ENCODE measurements at places on chromosomes 3 and 15. TPM values are rescaled to one million over a fixed set of nuclear protein-coding genes. Genes with fewer than 3 reads are reported as not detected.

GRCh38 chr3:111326144-111326995, 215.6 kb upstream of the CD96 start:
- H3K4me3 ChIP-seq: no peak overlapping the region
- H3K4me1 ChIP-seq: no peaks in the 10 kb centered on the region
- DNase-seq: no peak
- H3K27me3 ChIP-seq: no peaks in the 10 kb centered on the region
- H3K36me3 ChIP-seq: no peaks in the 10 kb centered on the region

GRCh38 chr3:53074366-53074696, 28.5 kb upstream of the SFMBT1 start:
- no peak for DNase-seq
- H3K4me3 ChIP-seq: no peak overlapping the region
- no peak overlapping the region for H3K27ac ChIP-seq
- no peaks in the 10 kb centered on the region for H3K4me1 ChIP-seq
- no peaks in the 10 kb centered on the region for H3K36me3 ChIP-seq

GRCh38 chr15:95715906-95716656, 614.4 kb upstream of the NR2F2 start:
- H3K4me3 ChIP-seq: no peak overlapping the region
- no peaks in the 10 kb centered on the region for H3K36me3 ChIP-seq
- peak overlapping the region; percentile 48 for H3K27ac ChIP-seq
- no peaks in the 10 kb centered on the region for H3K27me3 ChIP-seq
- H3K4me1 ChIP-seq: peaks cover 8% of the 10 kb centered on the region
- no peak for DNase-seq

DNA sequence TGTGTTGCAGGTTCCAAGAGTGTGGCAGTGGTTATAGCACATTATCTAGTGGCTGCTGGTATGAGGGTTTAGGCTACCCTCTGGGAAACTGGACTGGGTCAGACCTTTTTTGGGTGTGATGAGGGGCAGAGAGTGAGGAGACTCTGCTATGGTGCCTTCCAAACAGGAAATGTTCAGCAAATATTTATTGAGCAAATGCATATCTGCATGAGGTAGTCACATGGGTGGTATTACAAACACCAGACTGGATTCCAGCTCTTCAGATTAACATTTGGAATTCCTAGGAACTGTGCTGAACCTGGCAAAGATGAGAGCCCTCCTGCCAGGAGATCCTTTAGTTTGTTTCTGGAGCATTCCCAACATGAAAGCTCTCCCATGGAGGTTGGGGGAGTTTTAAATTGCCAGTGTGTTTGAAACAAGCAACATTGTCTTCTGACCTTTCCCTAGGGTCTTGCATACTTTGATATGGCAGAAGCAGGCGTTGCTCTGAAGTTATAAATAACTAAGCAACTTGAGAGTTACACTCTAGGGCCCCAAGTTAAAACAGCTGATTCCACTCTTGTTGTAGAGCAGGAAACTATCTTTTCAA, 341.2 kb upstream of the C2CD4B start:
- H3K27ac ChIP-seq: peak overlapping the region; percentile 88
- H3K36me3 ChIP-seq: no peaks in the 10 kb centered on the region
- peak overlapping the region; percentile 30 for H3K4me3 ChIP-seq
- DNase-seq: no peak
- H3K27me3 ChIP-seq: no peaks in the 10 kb centered on the region

- peak; percentile 85 for DNase-seq
- peaks cover 17% of the 10 kb centered on the region for H3K4me1 ChIP-seq
- H3K4me3 ChIP-seq: peak overlapping the region; percentile 81
- no peaks in the 10 kb centered on the region for H3K36me3 ChIP-seq
- no peaks in the 10 kb centered on the region for H3K27me3 ChIP-seq
- H3K27ac ChIP-seq: peak overlapping the region; percentile 96
These were observed 596 bp upstream of the LIMD1 start for GRCh38 chr3:45593708-45594601.

DNA sequence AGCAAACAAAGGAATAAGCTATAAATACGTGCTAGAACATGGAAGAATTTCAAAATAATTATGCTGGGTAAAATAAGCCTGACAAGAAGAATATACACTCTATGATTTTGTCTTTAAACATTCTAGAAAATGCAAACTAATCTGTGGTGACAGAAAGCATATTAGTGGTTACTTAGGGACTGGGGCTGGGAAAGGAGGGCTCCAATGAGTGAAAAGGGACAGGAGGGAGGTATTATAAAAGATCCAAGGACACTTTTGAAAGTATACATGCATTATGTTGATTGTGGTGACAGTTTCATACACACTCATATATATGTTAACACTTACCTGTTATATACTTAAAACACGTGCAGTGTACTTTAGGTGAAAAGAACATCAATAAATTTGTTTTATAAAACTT, 23.0 kb downstream of the MYH15 start:
- no peak overlapping the region for H3K27ac ChIP-seq
- no peak for DNase-seq
- no peaks in the 10 kb centered on the region for H3K36me3 ChIP-seq
- no peak overlapping the region for H3K4me3 ChIP-seq

- DNase-seq: no peak
- no peaks in the 10 kb centered on the region for H3K27me3 ChIP-seq
- H3K36me3 ChIP-seq: no peaks in the 10 kb centered on the region
- no peaks in the 10 kb centered on the region for H3K4me1 ChIP-seq
These were observed 67.0 kb upstream of the GPR149 start for GRCh38 chr3:154496978-154497377.

DNA sequence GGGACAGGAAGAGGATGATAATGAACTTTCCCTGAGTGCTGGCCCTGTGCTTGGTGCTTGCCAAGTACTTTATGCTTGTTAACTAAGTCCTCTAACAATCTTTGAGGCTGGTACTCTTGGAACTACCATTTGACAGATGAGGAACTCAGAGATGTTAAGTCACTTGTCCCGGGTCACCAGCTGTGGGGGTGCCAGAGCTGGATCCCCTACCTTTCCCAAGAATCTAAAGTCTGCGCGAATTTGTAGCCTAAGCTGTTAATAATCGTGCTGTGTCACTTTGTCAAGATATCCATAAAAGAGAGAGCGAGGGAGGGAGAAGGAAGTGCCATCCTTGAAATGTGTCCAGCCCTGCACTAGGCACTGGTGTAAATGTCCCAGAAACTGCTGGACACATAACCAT, 19.0 kb upstream of the ACOX2 start:
- H3K4me1 ChIP-seq: no peaks in the 10 kb centered on the region
- DNase-seq: no peak
- no peaks in the 10 kb centered on the region for H3K36me3 ChIP-seq
- H3K27me3 ChIP-seq: no peaks in the 10 kb centered on the region
- no peak overlapping the region for H3K27ac ChIP-seq

- H3K4me1 ChIP-seq: peaks cover 23% of the 10 kb centered on the region
- peak overlapping the region; percentile 72 for H3K27ac ChIP-seq
- peaks cover 4% of the 10 kb centered on the region for H3K36me3 ChIP-seq
- no peak overlapping the region for H3K4me3 ChIP-seq
These were observed 26.7 kb downstream of the AMOTL2 start for GRCh38 chr3:134347551-134347950.

GRCh38 chr15:31365655-31366127, 39.1 kb downstream of the KLF13 start:
- H3K4me3 ChIP-seq: peak overlapping the region; percentile 58
- DNase-seq: peak; percentile 88
- H3K27me3 ChIP-seq: no peaks in the 10 kb centered on the region

- H3K36me3 ChIP-seq: no peaks in the 10 kb centered on the region
- H3K4me3 ChIP-seq: peak overlapping the region; percentile 94
- H3K4me1 ChIP-seq: peaks cover 16% of the 10 kb centered on the region
- H3K27me3 ChIP-seq: no peaks in the 10 kb centered on the region
- peak overlapping the region; percentile 99 for H3K27ac ChIP-seq
- no peak for DNase-seq
These were observed 525 bp upstream of the FSTL1 start for GRCh38 chr3:120451272-120451761.

DNA sequence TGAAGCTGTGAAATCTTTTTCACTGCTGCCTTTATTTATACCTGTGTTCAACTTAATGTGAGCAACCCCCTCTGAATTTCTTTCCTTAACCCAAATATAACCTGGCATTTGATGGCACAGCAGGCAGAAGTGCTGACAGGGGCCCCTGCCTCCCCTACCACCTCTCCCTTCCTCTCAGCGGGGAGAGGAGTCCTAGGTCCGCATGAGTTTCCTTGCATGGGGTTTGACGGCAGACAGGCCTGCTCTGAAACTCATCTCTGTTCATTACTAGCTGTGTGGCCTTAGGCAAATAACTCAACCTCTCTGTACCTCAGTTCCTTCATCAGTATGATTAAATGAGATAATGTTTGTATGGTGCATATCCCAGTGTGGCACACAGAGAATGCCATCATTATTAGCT, 79.7 kb downstream of the SEC22A start:
- H3K4me1 ChIP-seq: no peaks in the 10 kb centered on the region
- peaks cover 70% of the 10 kb centered on the region for H3K36me3 ChIP-seq
- no peaks in the 10 kb centered on the region for H3K27me3 ChIP-seq
- no peak overlapping the region for H3K27ac ChIP-seq
- H3K4me3 ChIP-seq: no peak overlapping the region

- H3K36me3 ChIP-seq: no peaks in the 10 kb centered on the region
- H3K27me3 ChIP-seq: no peaks in the 10 kb centered on the region
- H3K27ac ChIP-seq: no peak overlapping the region
- no peak for DNase-seq
- no peaks in the 10 kb centered on the region for H3K4me1 ChIP-seq
These were observed 37.7 kb upstream of the GNB5 start for GRCh38 chr15:52228921-52229320.

GRCh38 chr3:69435274-69436265, 49.7 kb upstream of the FRMD4B start:
- no peaks in the 10 kb centered on the region for H3K4me1 ChIP-seq
- no peak overlapping the region for H3K4me3 ChIP-seq
- H3K36me3 ChIP-seq: no peaks in the 10 kb centered on the region

- H3K27me3 ChIP-seq: no peaks in the 10 kb centered on the region
- no peak overlapping the region for H3K27ac ChIP-seq
- no peaks in the 10 kb centered on the region for H3K4me1 ChIP-seq
- no peak for DNase-seq
- no peaks in the 10 kb centered on the region for H3K36me3 ChIP-seq
- H3K4me3 ChIP-seq: no peak overlapping the region
These were observed 28.6 kb upstream of the ATP13A5 start for GRCh38 chr3:193407112-193407511.

GRCh38 chr3:133486658-133487057, 86.8 kb downstream of the BFSP2 start:
- H3K4me3 ChIP-seq: no peak overlapping the region
- no peak for DNase-seq
- no peak overlapping the region for H3K27ac ChIP-seq
- H3K4me1 ChIP-seq: no peaks in the 10 kb centered on the region
- H3K27me3 ChIP-seq: no peaks in the 10 kb centered on the region
- no peaks in the 10 kb centered on the region for H3K36me3 ChIP-seq

GRCh38 chr15:73345658-73346057, 23.1 kb downstream of the HCN4 start:
- no peak overlapping the region for H3K27ac ChIP-seq
- H3K27me3 ChIP-seq: no peaks in the 10 kb centered on the region
- no peaks in the 10 kb centered on the region for H3K4me1 ChIP-seq
- H3K36me3 ChIP-seq: no peaks in the 10 kb centered on the region

GRCh38 chr3:43957553-43957952, 266.8 kb downstream of the ABHD5 start:
- DNase-seq: no peak
- peaks cover 5% of the 10 kb centered on the region for H3K4me1 ChIP-seq
- no peaks in the 10 kb centered on the region for H3K36me3 ChIP-seq
- H3K27ac ChIP-seq: no peak overlapping the region
- H3K4me3 ChIP-seq: no peak overlapping the region

- H3K27me3 ChIP-seq: no peaks in the 10 kb centered on the region
- H3K4me3 ChIP-seq: no peak overlapping the region
- no peaks in the 10 kb centered on the region for H3K4me1 ChIP-seq
- DNase-seq: no peak
- no peak overlapping the region for H3K27ac ChIP-seq
These were observed 17.3 kb upstream of the DOCK3 start for GRCh38 chr3:50657407-50657806.

Gene ARL6IP5
- 134 TPM for total RNA-seq

Gene GREM1
- total RNA-seq: not detected

Gene ZNF860
- total RNA-seq: 0.43 TPM

Gene ALDH1L1
- total RNA-seq: 36.1 TPM

Gene ANKDD1A
- total RNA-seq: 28.6 TPM

Gene GHRL
- not detected for total RNA-seq

Gene SLC28A2
- not detected for total RNA-seq

Gene OXTR
- total RNA-seq: 150 TPM

Gene LRRC2
- not detected for total RNA-seq

Measured in ascending aorta (tissue), 2 donors.